CD4-positive, alpha-beta T cell (primary cell): ENCODE measurements at places on chromosomes 13 and 19. TPM values are rescaled to one million over a fixed set of nuclear protein-coding genes. Genes with fewer than 3 reads are reported as not detected.

- H3K4me1 ChIP-seq = no peaks in the 10 kb centered on the region
- H3K36me3 ChIP-seq = no peaks in the 10 kb centered on the region
- no peak overlapping the region for H3K4me3 ChIP-seq
These were observed 9.7 kb upstream of the DPRX start for GRCh38 chr19:53621885-53622740.

DNA sequence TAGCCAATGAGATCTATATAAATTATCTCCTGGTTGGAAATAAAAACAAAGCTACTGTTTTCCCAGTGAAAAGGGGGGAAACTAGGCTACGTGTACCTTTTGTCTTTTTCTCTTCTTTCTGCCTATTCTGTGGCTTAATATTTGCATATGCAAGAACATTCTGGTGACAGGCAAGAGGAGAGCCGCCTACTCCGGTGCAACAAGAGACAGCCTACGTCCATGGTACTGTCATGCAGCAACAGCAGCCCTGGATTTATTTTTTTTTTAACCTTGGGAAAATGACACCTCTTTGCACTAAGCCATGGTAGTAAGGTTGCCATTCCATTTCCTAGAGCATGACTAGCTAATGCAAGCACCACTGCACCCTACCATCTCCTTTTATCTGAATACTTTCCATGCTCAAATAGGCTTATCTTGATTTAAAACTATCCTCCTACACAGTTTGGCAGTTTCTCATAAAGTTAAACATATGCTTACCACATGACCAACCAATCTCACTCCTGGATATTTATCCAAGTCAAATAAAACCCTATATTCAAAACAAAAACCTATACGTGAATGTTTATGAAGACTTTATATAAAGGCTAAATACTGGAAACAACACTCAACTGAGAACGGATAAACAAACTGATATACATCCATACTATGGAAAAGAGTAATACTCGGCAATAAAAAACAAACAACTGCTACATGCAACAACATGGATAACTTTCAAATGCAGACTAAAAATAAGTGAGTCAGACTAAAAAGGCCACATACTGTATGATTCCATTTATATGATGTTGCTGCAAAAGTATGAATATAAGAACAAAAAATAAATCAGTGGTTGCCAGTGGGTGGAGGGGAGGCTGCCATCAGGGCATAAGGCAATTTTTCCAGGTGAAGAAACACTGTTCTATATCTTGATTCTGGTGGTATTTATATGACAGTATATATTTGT is 17.3 kb downstream of the NUFIP1 start:
- H3K36me3 ChIP-seq = peaks cover 17% of the 10 kb centered on the region
- DNase-seq = no peak
- H3K4me1 ChIP-seq = no peaks in the 10 kb centered on the region

SHC2 gene
- 0.36 TPM for total RNA-seq

- no peaks in the 10 kb centered on the region for H3K27me3 ChIP-seq
- peak overlapping the region; percentile 94 for H3K27ac ChIP-seq
- H3K4me3 ChIP-seq = peak overlapping the region; percentile 6
- H3K36me3 ChIP-seq = no peaks in the 10 kb centered on the region
- peaks cover 66% of the 10 kb centered on the region for H3K4me1 ChIP-seq
- no peak for DNase-seq
These were observed 35.3 kb downstream of the RGCC start for GRCh38 chr13:41492432-41493260.

- DNase-seq = no peak
- no peaks in the 10 kb centered on the region for H3K27me3 ChIP-seq
- H3K27ac ChIP-seq = no peak overlapping the region
- no peak overlapping the region for H3K4me3 ChIP-seq
- H3K36me3 ChIP-seq = no peaks in the 10 kb centered on the region
These were observed 690.4 kb downstream of the UQCRFS1 start for GRCh38 chr19:28522545-28522922.

- H3K36me3 ChIP-seq = no peaks in the 10 kb centered on the region
- H3K4me3 ChIP-seq = no peak overlapping the region
- H3K4me1 ChIP-seq = no peaks in the 10 kb centered on the region
These were observed 58.8 kb downstream of the SLC10A2 start for GRCh38 chr13:103007427-103007762.

DNA sequence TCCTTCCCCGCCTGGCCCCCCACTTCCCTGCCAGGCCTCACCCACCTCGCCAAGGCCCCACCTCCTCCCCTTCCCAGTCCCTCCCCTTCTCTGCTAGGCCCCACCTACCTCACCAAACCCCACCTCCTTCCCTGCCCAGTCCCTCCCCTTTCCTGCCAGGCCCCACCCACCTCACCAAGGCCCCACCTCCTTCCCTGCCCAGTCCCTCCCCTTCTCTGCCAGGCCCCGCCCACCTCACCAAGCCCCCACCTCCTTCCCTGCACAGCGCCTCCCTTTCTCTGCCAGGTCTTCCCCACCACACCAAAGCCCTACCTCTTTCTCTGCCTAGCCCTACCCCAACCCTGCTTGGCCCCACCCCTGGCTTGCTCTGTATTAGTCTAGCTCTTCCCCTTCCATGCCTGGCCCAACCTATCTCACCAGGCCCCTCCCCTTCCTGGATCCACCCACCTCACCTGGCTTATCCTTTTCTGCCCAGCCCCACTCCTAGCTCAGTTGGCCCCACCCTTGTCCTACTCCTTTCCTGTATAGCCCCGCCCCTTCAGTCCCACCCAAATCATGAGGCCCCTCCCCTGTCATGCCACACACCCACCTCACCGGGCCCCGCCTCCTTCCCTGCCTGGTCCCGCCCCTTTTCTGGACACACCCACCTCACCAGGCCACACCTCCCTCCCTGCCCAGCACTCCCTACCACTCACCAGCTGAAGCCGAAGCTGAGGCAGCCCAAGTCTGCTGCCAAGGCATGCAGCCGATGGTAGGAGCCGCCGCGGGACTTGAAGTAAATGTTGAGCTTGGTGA is 16.2 kb downstream of the CERS1 start:
- DNase-seq = no peak
- H3K36me3 ChIP-seq = no peaks in the 10 kb centered on the region
- no peaks in the 10 kb centered on the region for H3K27me3 ChIP-seq
- no peak overlapping the region for H3K27ac ChIP-seq
- H3K4me3 ChIP-seq = no peak overlapping the region

GRCh38 chr19:49080392-49080791 is 4.9 kb upstream of the SNRNP70 start:
- no peak overlapping the region for H3K4me3 ChIP-seq
- DNase-seq = no peak
- peaks cover 8% of the 10 kb centered on the region for H3K4me1 ChIP-seq
- H3K27me3 ChIP-seq = peaks cover 6% of the 10 kb centered on the region
- no peaks in the 10 kb centered on the region for H3K36me3 ChIP-seq
- H3K27ac ChIP-seq = no peak overlapping the region

GRCh38 chr13:88031980-88032559 is 360.9 kb downstream of the SLITRK5 start:
- H3K27ac ChIP-seq = no peak overlapping the region
- DNase-seq = no peak
- H3K4me1 ChIP-seq = no peaks in the 10 kb centered on the region
- H3K36me3 ChIP-seq = no peaks in the 10 kb centered on the region

GRCh38 chr19:34678085-34678412 is 571 bp downstream of the ZNF302 start:
- H3K36me3 ChIP-seq = peaks cover 39% of the 10 kb centered on the region
- peak overlapping the region; percentile 88 for H3K27ac ChIP-seq
- H3K4me3 ChIP-seq = peak overlapping the region; percentile 60
- DNase-seq = no peak
- peaks cover 23% of the 10 kb centered on the region for H3K4me1 ChIP-seq
- H3K27me3 ChIP-seq = no peaks in the 10 kb centered on the region

- H3K36me3 ChIP-seq = no peaks in the 10 kb centered on the region
- no peak overlapping the region for H3K27ac ChIP-seq
- no peaks in the 10 kb centered on the region for H3K27me3 ChIP-seq
These were observed 150.0 kb downstream of the KCTD15 start for GRCh38 chr19:33946535-33947264.

PNMA8A gene
- not detected for total RNA-seq

ZIK1 gene
- 7.1 TPM for total RNA-seq

DNA sequence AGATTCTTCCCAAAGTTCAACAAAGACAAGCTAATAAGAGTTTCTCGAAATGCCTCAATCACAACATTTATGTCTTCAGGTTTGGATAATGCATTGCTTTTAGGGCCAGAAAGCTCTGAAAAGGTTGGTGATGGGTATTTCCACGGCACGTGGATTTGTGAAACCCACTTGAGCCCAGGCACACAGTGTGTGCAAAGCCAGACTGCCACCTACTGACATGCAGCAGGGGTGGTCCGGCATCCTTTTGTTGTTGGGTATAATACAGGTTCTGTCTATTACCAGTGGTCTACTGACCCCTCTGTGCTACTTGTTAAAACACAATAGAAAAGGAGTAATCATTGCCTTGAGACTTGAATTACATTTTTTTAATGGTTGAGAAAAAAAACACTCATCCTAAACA is 225.6 kb downstream of the RAP2A start:
- no peak for DNase-seq
- peaks cover 9% of the 10 kb centered on the region for H3K27me3 ChIP-seq
- no peak overlapping the region for H3K4me3 ChIP-seq
- H3K36me3 ChIP-seq = no peaks in the 10 kb centered on the region

DNA sequence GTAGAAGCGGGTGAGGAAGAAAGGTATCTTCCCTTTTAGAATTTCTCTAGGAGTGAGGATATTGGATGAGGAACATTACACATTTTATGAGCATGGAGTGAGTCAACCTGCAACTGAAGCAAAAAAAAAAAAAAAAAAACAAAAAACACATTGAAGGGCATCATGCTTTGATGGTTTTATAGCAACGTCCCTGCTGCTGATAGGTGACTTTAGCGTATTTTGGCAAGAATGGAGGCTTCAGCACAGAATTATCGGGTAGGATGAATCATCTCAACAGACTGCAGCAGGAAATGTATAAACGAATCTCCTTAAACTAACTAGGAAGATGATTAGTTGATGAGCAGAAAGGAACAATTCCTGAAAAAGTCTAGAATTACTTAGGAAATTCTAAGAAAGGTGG is 1359.6 kb upstream of the ATXN8OS start:
- no peaks in the 10 kb centered on the region for H3K27me3 ChIP-seq
- H3K27ac ChIP-seq = no peak overlapping the region
- H3K4me1 ChIP-seq = no peaks in the 10 kb centered on the region
- DNase-seq = no peak
- H3K36me3 ChIP-seq = no peaks in the 10 kb centered on the region
- H3K4me3 ChIP-seq = no peak overlapping the region

- DNase-seq = no peak
- H3K36me3 ChIP-seq = no peaks in the 10 kb centered on the region
- H3K4me3 ChIP-seq = no peak overlapping the region
- H3K4me1 ChIP-seq = no peaks in the 10 kb centered on the region
- H3K27ac ChIP-seq = no peak overlapping the region
These were observed 415.0 kb upstream of the SPRY2 start for GRCh38 chr13:80755910-80756309.

DNA sequence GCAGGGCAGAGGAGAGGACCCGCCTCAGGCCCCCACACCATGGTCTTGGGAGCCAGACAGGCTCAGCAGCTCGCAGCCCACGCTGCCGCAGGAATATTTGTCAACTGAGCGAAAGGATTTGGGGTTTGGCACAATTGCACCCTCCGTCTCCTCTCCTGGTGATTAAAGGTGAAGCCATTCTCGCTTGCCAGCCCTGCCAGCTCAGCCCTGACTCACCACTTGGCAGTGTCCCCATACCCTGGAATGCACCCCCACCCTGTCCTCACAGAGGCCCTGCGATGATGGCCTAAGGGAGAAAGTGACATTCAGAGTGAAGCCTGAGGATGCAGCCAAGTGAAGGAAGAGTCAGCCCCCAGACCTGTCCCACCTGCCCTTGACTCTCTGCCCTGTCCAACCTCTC is 18.8 kb downstream of the CYTH2 start:
- H3K27ac ChIP-seq = no peak overlapping the region
- H3K4me3 ChIP-seq = no peak overlapping the region
- no peak for DNase-seq
- no peaks in the 10 kb centered on the region for H3K27me3 ChIP-seq
- no peaks in the 10 kb centered on the region for H3K36me3 ChIP-seq

DNA sequence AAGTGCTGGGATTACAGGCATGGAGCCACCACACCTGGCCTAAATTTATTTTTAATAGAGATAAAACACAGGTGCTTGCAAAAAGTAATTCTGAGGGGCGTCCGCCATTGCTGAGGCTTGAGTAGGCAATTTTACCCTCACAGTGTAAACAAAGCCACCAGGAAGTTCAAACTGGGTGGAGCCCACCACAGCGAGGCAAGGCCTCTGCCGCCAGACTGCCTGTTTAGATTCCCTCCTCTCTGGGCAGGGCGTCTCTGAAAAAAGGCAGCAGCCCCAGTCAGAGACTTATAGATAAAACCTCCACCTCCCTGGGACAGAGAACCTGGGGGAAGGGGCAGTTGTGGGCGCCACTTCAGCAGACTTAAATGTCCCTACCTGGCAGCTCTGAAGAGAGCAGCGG is 50.7 kb downstream of the B3GLCT start:
- peaks cover 4% of the 10 kb centered on the region for H3K4me1 ChIP-seq
- H3K36me3 ChIP-seq = no peaks in the 10 kb centered on the region
- H3K27me3 ChIP-seq = no peaks in the 10 kb centered on the region
- H3K4me3 ChIP-seq = no peak overlapping the region
- no peak overlapping the region for H3K27ac ChIP-seq

CYP4F11 gene
- not detected for total RNA-seq

DNA sequence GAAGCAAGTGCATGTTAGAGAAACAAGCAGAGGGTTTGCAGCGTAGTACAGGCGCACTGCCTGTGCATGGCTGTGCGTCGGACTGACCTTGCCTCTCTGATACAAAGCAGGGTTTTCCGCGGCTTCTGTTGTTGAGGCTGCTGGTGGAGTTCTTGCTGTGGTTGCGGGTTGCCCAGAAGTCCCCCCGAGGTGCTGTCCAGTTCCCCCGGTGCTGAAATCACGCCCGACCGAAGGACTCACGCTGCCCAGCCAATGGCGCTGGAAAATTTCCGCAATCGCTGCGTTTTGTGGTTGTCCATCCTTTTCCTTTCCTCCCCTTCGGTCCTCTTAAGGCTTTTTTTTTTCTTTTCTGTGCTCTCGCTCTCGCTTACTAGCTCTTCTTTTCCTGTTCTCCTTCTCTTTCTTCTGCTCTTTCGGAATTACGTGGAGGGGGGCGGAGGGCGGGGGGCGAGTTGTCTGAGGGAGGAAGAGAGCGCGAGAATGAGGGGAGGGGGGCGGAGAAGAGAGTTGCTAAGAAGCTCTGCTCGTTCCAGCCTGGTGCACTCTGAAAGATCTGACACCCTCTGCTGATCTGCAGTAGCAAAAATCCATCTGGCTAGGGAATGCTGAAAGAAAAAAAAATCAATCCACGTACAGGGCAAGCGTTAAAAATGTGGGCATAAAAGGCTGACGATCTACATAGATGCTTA is at the start of gene SLITRK1:
TSS of gene SLITRK1 (minus strand) at position 558 of the 689 bp plus-strand sequence. CDS start 967 bp downstream, outside the sequence.
- H3K27me3 ChIP-seq = peaks cover 48% of the 10 kb centered on the region
- no peak within 1 kb of the TSS for H3K4me3 ChIP-seq
- DNase-seq = no peak
- H3K36me3 ChIP-seq = no peaks in the 10 kb centered on the region
- peaks cover 7% of the 10 kb centered on the region for H3K4me1 ChIP-seq

GRCh38 chr13:96796091-96796633 is 198.1 kb downstream of the OXGR1 start:
- DNase-seq = no peak
- H3K36me3 ChIP-seq = no peaks in the 10 kb centered on the region
- H3K27me3 ChIP-seq = no peaks in the 10 kb centered on the region
- no peak overlapping the region for H3K4me3 ChIP-seq

LINGO3 gene
- total RNA-seq = 0.33 TPM

LYPD3 gene
- total RNA-seq = 35.6 TPM
